Activated CD8-positive, alpha-beta memory T cell treated with anti-CD3 and anti-CD28 coated beads for 24 hours (primary cell): ENCODE measurements at places on chromosomes 11 and 22.

DNA sequence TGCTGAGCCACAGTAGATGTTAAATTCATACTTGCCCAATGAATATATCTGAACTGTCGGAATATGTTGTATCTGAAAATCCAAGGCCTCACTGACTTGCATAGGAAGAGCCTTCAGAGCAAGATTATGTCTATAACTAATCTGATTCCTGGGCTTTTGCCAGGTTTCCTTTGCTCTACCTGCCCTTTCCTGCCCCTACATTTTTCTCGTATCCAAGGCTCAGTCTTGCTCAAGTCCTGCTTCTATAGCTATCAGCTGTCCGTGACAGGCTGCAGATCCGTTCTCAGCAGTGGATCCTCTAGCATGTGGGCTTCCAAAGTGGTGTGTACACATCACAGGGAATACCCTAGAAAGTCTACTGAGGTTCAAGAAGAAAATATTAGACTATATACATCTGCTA lies 18.8 kb upstream of the USP47 start:
- no peak for DNase-seq

DNA sequence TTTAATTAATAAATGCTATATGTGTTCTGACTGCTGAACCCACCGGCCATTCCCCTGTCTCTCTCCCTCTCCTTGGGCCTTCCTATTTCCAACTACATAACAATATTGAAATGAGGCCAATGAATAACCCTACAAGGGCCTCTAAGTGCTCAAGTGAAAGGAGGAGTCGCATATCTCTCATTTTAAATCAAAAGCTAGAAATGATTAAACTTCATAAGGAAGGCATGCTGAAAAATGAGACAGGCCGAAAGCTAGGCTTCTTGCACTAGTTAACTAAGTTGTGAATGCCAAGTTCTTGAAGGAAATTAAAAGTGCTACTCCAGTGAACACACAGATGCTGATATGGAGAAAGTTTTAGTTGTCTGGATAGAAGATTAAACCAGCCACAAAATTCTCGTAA lies 109.2 kb downstream of the TSPAN18 start:
- DNase-seq = no peak

DNA sequence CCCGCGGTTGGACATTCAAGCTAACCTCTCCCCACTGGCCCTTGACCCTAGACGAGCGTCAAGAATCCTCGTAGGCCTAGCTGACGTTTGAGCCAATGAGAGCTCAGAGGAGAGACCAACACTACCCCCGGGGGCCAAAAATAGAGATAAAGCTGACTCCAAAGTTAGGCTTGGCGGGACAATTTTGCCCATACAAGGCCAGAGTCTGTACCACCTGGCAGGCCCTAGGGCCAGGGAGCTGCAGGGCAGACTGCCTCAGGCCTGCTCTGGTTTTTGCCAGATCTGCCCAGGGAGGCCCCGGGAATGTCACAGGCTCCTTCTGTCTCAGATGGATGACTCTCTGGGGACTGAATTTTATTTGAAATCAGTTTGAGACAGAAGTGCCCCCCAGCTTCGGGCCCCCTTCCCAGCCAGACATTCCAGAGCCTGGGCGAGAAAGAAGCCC lies 40.8 kb upstream of the ACCSL start:
- peak; percentile 38 for DNase-seq

DNA sequence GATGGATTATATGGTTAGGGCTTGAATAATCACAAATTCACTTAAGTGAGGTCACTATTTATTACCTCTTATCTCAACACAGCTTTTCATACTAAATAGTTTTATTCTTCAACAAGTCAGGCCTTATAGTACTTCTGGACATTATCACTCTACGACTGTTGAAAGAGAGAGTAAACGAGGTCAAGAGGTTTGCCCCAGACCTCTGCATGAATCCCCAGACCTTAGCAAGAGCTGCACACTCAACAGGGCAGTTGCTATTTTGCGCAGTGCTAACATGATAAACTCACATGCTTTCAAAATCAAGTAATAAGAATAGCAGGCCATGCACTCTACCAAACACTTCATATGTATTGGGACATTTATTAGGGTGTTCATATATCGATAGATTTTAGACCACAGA lies 60.5 kb downstream of the DDI1 start:
- no peak for DNase-seq

DNA sequence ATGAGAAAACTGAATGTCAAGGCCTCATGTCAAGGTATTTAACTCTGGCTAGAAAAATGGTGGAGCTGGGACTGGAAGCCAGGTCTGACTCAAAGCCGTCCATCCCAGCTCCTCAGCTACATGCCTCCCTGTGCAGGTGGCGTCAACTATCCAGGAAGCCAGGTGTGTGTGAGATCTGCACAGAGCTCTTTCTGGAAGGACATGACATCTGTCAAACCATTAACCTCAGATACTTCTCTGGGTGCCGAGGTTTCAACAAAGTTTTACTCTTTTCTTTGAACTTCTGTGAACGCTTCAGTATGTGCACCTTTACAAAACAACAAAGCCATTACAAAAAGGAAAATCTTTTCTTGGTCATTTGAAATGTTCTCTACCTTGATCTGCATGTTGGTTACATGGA lies 7.0 kb upstream of the CASTOR1 start:
- no peak for DNase-seq

DNA sequence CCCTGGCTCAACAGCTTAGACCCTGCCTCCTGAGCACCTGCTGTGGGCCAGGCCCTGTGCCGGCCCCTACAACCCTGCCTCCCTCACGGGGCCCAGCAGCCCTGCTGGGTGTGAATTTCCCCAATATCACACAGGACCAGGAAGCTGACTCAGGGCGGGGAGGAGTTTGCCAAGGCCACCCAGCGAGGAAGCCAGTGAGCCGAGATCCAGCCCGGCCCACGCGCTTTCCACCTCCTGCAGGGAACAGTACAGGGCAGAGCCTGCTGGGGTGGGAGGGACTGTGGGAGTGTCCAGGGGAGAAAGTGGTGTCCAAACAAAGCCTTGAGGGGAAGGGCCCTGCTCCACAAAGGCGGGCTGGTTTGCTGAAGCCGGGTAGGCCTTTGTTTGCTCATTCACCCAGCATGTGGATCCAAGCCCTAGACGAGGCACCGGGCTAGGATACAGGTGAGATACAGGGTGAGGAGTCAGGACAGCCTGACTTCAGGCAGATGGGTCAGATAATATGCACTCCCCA lies 26.8 kb downstream of the RPL3 start:
- DNase-seq = no peak

GRCh38 chr11:111419181-111419580 lies 40.1 kb upstream of the POU2AF1 start:
- DNase-seq = no peak

DNA sequence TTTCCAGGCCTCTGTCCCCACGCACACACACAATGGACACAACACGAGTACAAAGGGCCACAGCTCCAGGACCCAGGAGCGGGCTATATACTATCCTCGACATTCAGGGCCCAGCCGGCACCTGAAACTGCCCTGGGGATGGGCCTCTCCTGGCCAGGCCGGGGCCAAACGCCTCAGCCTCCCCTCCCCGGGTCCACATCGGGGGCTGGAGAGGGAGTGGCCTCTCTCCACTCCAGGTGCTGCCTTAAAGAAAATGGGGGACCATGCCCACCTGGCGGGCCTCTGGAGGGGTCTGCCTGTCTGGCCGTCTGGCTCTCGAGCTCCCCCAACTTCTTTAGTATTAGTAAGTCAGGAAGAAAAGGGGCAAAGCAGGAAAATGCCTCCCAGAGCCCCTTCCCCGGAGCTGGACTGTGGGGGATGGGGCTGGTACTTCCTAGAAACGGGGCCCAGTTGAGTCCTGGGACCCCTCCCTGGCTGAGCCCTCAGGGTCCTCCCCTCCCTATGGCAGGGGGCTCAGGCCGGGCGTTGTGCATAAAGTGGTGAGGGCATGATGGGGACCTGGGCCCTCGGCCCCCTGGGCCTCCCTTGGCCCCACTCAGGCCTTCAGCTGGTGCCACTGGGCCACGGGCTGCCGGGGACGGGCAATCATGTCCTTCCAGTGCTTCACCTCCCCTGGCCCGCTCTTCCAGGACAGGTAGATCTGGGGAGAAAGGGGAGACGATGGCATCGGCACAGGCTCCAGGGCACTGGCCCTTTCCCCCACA lies 9.7 kb downstream of the LRRC10B start:
- no peak for DNase-seq

DNA sequence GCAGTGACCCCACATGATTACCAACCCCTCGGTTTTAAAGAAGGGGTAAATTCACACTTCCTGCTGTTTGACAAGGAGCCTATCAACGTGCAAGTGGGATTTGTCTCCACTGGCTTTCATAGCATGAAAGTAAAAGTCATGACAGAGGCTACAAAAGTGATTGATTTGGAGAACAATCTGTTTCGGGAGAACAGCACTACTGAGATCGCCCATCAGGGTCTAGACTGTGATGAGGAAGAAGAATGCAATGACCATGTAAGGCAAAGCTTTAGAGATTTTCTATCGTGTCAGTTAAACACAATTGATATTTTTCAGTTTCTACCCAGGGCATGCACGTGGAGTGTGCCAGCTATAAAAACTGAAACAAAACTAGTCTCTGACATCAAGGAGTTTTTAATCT lies 41.7 kb downstream of the HORMAD2 start:
- DNase-seq = no peak

DNA sequence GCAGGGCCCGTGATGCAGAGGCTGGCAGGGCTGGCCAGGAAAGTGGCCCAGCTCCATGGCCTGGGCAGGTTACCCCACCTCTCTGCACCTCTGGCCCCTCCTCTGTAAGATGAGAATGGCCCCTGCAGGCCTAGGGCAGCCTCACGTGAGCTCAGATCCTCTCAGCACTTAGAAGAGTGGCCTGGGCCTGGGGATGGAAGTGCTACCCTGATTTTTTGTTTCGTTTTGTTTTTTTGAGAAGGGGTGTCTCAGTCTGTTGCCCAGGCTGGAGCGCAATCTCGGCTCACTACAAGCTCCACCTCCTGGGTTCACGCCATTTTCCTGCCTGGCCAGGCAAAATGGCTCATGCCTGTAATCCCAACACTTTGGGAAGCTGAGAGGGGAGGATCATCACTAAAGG lies 982 bp downstream of the APOBEC3H start:
- no peak for DNase-seq

DNA sequence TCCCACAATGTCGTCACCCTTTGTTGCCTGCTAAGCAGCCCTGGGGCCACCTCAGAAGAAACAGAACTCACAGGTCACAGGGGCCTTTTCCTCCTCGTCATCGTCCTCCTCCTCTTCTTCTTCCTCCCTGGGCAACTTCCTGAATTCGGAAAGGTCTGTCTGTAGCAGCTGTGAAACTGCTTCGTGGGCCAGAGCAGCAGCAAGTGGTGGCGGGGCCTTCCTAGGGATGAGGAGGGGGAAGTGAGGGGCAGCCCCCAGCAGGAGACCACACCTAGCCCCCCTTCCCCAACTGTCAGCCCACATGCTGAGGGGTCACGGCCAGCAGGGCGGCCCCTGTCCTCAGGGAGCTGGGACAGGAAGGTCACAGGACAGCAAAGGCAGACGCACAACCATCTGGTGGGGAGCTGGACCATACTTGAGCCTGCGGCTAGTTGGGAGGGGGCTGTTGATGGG lies 13.2 kb downstream of the PPM1F start:
- no peak for DNase-seq
